ENCODE measurements at places on chromosomes 7 and 10. TPM values are rescaled to one million over a fixed set of nuclear protein-coding genes. Genes with fewer than 3 reads are reported as not detected.
A peak's percentile ranks its signal among the peaks of the same experiment; 100 is the strongest.

The EPDR1 gene
- total RNA-seq = 20.9 TPM

The CABCOCO1 gene
- 3.1 TPM for total RNA-seq

DNA sequence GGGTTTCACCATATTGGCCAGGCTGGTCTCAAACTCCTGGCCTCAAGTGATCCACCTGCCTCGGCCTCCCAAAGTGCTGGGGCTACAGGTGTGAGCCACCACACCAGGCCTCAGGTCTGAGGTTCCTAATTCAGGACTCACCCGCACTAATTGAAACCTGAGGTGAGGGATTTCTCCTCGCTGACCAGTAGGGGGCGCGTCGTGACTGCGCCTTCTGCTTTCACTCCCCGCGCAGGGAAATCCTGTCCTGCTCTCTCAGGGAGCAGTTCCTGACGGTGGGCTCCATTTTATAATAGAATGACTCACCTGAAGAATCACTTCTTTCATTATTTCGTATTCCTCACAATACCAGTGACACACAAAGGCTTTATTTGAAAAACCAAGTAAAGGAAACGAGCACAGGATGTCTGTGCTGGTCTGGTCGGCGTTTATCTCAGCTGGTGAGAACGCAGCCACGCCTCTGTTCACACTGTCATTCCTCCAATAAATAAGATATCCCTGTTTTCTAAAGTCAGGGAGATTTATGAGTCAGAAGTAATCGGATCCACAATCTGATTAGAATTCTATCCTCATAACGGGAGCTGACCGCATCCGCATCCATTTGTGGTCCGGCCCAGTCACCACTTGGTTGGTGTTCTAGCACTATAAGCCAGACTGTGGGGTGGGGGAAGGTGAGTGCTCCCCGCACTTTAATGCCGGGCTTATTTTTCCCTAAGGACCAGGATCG is 35.4 kb downstream of the BAG3 start:
- peak; percentile 90 for DNase-seq

DNA sequence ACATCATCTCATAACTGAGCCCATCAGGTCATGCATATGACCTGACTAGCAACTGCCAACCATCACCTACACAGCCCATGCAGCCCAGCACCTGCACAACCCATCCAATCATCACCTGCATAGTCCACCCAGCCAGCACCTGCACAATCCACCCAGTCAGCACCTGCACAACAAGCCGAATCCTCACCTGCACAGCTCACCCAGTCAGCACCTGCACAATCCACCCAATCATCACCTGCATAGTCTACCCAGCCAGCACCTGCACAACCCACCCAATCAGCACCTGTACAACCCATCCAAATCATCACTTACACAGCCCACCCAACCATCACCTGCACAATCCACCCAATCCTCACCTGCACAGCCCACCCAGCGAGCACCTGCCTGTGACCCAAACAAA is 33.4 kb upstream of the WDFY4 start:
- no peak for DNase-seq

All from sigmoid colon (tissue), 7 donors.